Brain pericyte (primary cell): ENCODE measurements at places on chromosomes 12 and 14.

- no peak for DNase-seq
These were observed 8.2 kb downstream of the MLXIP start for GRCh38 chr12:122086641-122087285.

DNA sequence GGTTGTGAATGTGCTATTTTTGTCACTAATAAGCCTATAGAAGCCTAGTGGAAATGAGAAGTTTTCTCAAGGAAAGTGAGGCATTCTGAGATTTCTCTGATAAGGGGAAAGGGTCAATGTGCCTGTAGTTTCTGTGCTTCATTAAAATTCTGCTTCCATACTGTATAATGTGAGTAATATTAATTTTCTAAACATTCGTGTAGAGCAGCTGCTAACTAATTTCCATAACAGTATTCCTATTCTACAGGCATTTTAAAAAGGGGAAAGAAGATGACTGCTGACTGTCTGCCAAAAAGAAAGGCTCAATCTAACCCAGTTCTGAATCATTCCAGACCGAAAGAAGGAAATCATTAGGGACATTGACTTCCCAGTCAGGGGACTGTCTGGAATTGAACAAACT lies 293.3 kb upstream of the TMPO start:
- DNase-seq = no peak

DNA sequence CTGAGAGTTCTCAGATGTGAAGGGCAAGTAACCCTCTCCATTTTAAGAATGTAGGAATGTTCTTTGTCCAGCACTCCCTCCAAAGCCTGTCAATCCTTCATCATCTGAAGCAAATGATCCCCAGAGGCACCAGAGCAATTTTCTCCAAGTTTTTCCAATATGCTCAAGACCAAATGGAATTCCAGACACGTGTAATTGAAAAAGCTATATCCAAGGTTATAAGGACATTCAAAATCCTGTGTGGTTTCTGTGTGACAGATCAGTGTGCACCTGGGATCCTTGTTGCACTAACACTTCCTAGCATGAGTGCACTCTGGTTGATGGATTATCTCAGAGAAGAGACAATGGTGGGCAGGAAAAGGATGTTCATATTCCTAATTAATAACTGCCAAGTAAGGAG lies 65.6 kb upstream of the OVCH1 start:
- no peak for DNase-seq

DNA sequence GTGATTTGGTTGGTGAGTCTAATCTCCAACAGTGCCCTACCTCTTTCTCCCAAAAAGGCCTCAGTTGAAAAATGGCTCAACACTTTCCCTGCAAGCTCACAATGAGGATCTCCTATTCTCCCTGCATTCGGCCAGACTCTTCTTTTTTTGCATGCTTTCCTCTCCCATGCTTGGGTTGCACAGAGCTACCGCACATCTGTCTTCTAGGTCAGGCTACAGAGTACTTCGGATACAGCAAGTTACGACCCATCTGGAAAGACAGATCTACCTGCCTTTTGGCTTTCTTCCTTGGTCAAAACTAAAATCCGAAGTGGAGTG lies 305 bp upstream of the SLC16A7 start:
- DNase-seq = no peak

- DNase-seq = peak; percentile 45
These were observed 103.9 kb downstream of the AVPR1A start for GRCh38 chr12:63047146-63047545.

GRCh38 chr12:33061844-33062243 lies 165.3 kb upstream of the PKP2 start:
- DNase-seq = no peak

- no peak for DNase-seq
These were observed 295.7 kb upstream of the RTL1 start for GRCh38 chr14:101199028-101199770.

DNA sequence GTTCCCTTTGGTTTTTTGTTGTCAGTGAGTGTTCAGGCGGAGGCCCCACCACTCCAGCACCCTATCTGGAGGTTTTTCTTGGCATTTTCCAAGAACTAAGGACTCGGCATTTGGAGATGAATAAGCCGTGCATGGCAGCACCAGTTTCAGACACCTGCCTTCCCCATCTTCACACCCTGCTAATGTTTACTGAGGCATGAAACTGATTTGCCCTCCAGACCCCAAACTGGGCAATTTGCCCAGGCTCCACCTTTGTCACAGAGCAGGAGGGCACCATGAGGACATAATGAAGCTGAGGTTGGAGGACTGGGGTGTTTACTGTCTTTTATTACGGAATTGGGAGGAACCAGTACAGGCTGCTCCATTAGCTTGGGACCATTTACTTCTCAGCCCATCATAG lies 113.4 kb downstream of the LGMN start:
- DNase-seq = no peak

GRCh38 chr14:94540031-94540794 lies 21.0 kb upstream of the SERPINA4 start:
- peak; percentile 71 for DNase-seq

GRCh38 chr14:105879503-105879866 lies 353.1 kb downstream of the TMEM121 start:
- DNase-seq = no peak

- DNase-seq = no peak
These were observed 8.2 kb downstream of the PHC1 start for GRCh38 chr12:8922544-8922943.

- no peak for DNase-seq
These were observed 73.1 kb upstream of the SLC38A2 start for GRCh38 chr12:46445551-46446235.

- DNase-seq = no peak
These were observed 42.9 kb downstream of the TRIP11 start for GRCh38 chr14:91996948-91997371.
